ENCODE measurements at places on chromosomes 11 and 22.

DNA sequence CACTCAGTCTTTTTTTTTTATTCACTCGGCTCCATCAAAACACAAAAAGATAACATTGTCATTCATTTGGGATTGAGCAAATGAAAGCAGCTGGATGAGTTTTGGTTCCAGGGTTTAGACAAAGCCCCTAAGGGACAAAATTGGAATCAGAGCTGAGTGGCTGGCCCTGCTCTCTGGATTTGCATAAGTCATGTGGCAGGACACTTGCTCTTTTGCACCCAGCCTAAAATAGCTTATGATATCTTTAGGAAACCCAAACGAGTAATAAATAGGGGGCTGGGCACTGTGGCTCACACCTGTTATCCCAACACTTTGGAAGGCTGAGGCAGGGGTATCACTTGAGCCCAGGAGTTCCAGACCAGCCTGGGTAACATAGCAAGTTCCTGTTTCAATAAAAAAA is 11.0 kb upstream of the TMEM121B start:
- no peak for DNase-seq

GRCh38 chr11:123672568-123672967 is 18.1 kb upstream of the SCN3B start:
- no peak for DNase-seq

GRCh38 chr11:93193731-93194130 is 4.1 kb downstream of the SLC36A4 start:
- DNase-seq: no peak

DNA sequence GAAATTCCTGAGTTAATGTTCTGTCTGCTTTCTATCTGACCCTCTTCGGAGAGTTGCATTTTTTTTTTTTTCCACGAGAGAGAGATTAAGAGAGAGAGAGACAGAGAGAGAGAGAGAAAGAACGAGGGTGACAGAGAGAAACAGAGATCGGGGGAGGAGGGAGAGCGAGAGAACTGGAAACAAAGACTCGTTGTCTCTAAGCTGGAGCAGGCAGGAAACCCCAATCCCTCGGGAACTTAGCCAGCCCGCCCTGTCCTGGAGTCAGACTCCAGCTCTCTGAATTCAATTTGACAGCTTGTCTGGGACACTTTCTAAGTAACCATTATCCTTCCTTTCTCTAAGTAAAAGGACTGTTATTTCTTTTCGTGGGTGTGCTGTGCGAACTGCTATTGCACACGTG is 76.9 kb downstream of the KCNJ1 start:
- no peak for DNase-seq

- no peak for DNase-seq
Observed at GRCh38 chr22:25564320-25564978, at the start of gene GRK3. GRK3 (plus strand) TSS chr22:25564675; CDS start chr22:25565041, 366 bp downstream.

DNA sequence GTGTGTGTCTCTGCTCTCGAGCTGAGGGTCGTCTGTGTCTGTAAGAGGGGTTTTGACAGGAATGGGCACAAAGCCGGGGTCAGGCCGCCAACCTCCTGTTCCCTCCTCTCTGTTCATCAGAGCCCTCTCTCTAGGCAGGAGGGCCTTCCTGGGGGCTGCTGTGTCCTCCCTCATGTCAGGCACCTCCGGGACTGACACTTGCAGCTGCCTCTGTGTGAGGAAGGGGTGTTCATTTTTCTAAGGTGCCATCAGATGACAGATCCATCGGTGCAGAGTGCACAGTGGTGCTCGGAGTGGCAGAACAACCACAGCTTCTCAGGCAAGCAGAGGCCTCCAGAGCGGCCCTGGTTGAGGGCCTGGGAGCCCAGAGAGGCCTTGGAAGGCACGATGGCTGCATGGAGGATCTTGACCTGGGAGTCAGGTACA is 265.4 kb upstream of the B3GAT1 start:
- DNase-seq: no peak

- no peak for DNase-seq
Observed at GRCh38 chr11:68363776-68364175, 51.4 kb downstream of the LRP5 start.

- DNase-seq: no peak
Observed at GRCh38 chr11:71286701-71287643, 34.6 kb upstream of the SHANK2 start.

GRCh38 chr11:95337972-95338429 is 107.0 kb upstream of the SESN3 start:
- no peak for DNase-seq

DNA sequence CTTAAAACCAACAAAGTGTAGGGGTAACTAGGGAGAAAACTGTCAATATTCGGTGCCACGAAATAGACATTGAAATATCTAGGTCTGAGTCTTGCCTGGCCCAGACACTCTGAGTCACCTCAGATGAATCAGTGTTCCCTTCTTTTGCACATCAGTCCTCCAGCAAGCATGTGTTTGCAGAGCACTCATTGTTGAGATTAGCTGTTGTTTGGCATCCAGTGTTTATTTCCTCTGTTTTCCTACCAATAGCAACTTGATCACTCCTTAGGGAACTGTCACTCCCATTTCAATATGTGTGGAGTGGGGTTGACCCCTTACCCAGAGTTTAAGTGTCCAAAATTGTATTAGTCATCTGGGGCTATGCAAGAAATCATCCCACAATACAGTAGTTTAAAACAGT is 4.7 kb upstream of the ASCC2 start:
- DNase-seq: no peak

- no peak for DNase-seq
Observed at GRCh38 chr22:24826710-24827285, 20.8 kb downstream of the SGSM1 start.

DNA sequence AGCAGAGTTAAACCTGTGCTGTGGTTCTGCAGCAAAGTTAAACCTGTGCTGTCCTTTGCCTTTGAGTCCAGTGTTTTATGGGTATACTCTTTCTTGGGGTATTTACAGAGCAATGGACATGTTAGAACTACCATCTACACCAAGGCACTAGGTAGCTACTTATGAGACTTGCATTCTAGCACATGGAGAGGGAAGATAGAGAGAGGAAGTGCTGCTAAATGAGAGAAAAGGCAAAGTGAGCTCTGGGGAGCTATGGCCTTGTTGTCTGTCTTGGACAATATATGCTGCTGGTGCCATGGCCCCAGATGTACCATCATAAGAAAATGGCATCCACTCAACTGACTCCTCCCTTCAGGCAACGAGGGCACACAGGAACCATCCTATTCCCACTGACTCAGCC is 91.5 kb downstream of the SLC1A2 start:
- DNase-seq: no peak

DNA sequence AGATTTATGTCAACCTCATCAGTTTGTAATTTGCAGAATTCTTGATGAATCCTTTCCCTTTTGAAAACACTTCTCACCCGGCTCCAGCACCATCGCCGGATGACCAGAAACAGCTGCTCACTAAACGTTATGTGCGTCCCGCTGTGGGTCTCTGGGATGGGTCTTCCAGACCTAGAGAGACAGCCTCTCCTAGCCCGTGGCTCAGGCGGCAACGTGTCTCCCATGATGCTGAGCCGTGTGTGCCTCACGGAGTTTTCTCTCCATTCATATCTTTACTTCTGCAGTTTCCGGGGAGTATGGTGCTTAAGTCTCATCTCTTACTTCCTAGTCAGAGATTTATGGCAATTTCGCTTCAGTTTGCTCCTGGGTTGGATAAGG is 25.0 kb upstream of the ACR start:
- no peak for DNase-seq

DNA sequence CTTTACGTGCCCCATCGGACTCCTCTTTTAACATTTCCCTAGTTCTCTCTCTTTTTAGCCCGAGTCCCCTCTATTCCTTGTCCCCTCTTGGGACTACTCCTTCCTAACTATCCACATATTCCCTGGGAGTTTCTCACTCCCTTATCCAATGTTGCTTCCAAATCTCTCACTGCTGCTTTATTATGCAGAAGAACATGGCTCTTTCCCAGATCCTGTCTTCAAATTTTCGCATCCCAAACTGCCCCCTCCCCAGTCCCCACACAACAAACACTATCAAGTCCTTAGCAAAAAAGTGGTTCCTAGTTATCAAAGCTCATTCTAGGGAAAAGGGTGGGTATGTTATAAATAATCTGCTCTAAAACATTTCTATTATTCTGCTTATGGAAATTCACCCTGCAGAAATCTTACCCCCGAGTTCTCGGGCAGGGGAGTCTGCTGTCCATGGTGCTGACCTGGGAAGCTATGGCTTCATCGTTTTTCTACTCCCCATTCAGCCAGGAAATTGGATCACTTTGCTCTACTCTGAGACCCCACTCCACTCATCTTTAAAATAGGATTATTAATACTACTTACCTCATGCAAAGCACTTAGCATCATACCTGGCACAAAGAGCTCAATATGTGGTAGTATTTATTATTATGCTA is 393.5 kb downstream of the BUD13 start:
- DNase-seq: no peak

GRCh38 chr22:25067851-25068421 is 115.4 kb downstream of the KIAA1671 start:
- DNase-seq: no peak

- no peak for DNase-seq
Observed at GRCh38 chr11:78576549-78577097, 2.0 kb upstream of the NARS2 start.

GRCh38 chr11:66047541-66048365 is 1.2 kb downstream of the GAL3ST3 start:
- no peak for DNase-seq

GRCh38 chr11:645536-645935 is 8.5 kb downstream of the DRD4 start:
- DNase-seq: no peak

DNA sequence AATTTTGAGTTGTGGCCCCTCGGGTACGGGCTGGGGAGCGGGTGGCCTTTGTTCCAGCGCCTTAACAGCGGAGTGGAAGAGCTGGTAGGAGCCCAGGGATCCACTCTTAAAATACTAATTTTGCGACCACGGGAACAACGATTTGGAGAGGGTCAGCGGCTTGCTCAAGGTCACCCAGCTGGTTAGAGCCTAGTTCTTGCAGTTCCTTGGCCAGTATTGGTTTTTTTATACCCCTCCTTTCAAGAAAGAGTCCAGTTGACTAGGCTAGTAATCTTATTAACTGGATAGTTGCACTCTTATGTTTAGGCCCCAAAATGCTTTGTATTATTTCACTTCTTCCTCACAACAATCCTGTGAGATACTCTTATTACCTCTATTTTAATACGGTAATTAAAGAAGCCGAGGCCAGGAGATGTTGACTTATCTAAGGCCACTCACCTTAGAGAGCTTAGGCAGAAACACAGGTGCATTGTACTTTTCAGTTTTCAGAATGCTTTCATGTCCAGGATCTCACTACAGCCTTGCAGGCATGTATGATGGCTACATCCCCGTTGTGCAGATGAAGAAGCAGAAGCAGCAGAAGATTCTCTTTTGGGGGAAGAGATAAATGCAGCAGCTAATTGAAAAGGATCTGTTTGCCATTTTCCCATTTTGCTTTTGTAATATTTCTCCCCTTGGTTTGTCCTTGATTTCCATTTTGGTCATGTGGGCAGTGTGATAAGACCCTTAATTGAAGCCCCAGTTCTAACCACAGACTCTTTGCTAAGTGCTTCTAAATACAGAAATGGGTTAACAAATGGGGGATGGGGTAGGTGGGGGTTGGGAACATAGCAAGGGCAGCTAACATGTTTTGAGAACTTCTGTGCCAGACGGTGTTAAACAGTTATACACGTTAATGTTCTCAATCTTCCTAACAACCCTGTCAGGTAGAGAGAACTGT is 1.4 kb downstream of the SREBF2 start:
- no peak for DNase-seq

Data from NCI-H187 (cell line).